Chondrocyte (in vitro differentiated cells): ENCODE measurements at places on chromosomes 13 and 19. TPM values are rescaled to one million over a fixed set of nuclear protein-coding genes. Genes with fewer than 3 reads are reported as not detected.

DNA sequence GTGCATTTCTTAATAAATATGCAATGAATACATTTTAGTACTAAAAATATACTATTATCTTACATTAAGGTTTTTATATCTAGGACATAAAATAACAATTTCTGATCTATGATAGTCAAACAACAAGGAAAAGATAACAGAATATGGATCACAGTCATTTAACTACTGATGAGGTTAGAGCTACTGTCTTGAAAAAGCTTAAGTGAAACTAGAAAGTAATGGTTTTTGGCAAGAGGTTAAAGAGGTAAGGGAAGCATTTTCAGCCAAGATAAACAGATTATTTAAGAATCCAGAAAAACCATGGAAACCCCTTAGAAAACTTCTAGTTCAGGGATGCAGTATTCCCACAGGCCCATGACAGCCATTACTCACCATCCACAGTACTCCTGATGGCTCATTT is 787.4 kb downstream of the DACH1 start:
- DNase-seq = no peak

- no peak for DNase-seq
Observed at GRCh38 chr19:14089662-14090508, 666 bp downstream of the SAMD1 start.

GRCh38 chr13:46389457-46390451 is 2.7 kb upstream of the RUBCNL start:
- DNase-seq = no peak

- DNase-seq = no peak
Observed at GRCh38 chr13:59979589-59979988, 184.1 kb downstream of the DIAPH3 start.

GRCh38 chr13:44652962-44653660 is 77.0 kb upstream of the TSC22D1 start:
- no peak for DNase-seq

DNA sequence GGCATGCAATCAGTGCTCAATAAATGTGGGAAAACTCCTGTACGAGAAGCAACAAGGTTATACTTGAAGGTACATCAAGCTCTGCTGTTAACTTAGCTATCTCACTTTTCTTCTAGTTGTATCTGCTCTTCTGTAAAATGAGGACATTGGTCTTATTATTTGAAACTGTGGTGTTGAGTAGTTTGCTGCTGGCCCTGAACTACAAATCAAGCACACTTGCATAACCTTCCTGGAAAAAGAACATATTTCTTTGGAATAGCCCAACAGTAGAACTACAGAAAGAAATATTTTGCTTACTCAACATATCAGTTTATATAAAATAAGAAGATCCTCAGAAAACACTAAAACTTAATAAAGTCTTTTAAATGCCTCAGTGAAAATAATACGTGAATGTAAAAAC is 203.0 kb downstream of the KCTD12 start:
- no peak for DNase-seq

DNA sequence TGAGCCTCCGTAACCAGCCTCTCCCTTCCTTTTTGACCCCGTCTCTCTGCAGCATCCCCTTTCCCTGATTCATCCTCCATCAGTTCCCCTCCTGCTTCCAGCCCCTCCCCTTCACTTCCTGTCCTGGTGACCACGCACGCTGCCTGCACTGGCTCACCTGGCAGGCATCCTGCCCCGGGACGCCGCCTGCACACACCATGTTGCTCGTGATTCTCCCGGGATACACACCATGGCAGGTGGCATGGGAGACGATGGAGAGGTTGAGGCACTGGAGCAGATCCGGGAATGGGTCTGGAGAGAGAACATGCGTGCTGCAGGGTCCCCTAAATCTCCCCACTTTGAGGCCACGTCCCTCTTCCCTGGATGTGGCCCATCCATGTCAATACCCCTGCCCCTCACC is 4.2 kb downstream of the KLK12 start:
- no peak for DNase-seq

GRCh38 chr13:44523146-44524015 is 52.7 kb downstream of the TSC22D1 start:
- no peak for DNase-seq

- no peak for DNase-seq
Observed at GRCh38 chr19:6999933-7000332, 21.3 kb downstream of the MBD3L2B start.

GRCh38 chr19:52535771-52536447 is 8.4 kb downstream of the ZNF808 start:
- DNase-seq = no peak

The OR7D2 gene
- total RNA-seq = 0.33 to 0.70 TPM (median 0.60 TPM) in 3 replicates

- DNase-seq = no peak
Observed at GRCh38 chr13:95749545-95749944, 72.6 kb downstream of the DNAJC3 start.

- DNase-seq = no peak
Observed at GRCh38 chr13:108572782-108573211, 56.6 kb upstream of the MYO16 start.

The TNFRSF19 gene
- 1.2 to 1.7 TPM (median 1.3 TPM) in 3 replicates for total RNA-seq

DNA sequence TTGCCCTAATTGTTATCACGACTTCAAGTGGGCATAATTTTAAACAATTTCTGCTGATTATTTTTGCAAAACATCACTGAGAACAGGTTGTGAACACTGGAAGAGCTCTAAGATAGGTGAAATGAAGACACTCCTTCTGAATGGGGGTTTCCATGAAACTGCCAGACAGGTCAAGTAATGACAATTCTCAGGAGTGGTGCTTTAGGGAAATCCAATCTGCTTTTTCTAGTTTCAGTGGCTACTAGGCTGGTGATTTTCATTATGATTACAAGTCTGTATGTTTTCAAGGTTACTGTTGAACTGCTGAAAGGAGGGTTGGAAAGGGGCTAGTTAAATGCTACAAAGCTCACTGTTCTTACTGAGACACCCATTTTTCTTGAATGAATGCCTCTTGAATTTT is 1724.2 kb downstream of the PCDH9 start:
- DNase-seq = no peak

DNA sequence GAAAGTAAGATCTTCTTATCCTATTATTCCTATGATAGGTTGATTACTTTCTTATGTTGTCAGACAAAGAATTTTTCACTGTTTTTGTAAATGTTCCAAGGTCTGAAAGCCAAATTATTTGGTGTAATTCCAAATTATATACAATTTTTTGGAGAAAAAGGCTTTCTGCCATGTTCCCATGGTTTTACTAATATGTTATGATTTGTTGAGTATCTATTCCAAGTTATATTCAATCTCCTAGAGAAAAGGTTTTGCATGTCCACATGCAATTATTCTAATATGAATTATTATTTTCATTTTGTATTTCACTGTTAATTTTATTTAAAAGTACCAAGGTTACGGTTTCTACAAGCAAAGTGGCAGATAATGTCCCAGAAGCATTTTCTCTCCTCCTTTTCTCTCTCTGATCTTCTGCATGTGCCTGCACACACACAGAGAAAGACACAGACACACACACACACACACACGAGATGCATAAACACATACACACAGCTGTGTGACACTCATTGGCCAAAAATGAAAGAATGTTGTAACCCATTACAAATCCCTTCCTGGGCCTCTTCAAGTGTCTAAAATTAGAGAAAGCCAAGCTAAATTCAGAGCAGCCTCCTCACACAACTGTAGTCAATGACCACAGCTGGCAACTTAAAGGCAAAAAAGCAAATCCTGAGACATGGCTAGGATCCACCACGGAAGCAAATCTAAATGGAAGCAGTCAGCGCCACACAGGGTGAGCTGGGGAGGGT is 621.0 kb downstream of the EFNB2 start:
- no peak for DNase-seq

DNA sequence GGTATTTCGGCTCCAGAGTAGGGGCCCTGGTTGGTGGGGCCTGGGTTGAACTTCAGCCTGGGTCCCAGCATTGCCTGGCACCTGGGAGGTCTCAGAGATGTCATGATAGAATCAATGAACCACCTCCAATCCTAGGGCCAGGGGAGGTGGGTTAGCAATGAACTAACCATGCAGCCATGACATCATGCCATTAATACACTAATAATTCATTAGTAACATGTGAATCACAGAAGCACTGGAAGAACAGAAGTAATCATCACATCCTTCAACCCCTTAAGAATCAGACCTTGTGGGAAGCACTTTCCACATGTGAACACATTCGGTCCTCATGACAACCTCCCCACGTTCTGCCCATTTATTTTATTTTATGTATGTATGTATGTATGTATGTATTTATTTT is 6.9 kb downstream of the NOSIP start:
- DNase-seq = no peak
